T-cell (primary cell): ENCODE measurements at places on chromosomes 11 and 22.

DNA sequence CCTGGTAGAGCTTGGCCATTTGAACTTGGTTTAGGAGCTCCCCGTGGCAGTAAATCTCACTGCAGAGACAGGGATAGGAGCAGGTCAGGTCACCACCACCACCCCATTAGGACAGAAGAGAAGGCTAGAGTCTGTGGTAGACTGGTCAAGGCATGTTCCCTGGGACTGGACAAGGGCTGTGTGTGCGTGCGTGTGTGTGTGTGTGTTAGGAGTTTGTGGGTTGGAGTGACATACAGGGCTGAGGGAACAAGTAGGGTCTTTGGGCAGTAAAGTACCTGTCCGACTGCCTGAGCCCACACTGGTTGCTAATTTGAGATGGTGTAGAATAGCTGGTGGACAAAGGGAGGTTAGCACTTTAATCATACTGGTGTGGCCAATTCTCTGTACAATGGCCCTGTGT is 16.1 kb downstream of the TREH start:
- no peak for DNase-seq

GRCh38 chr22:34255042-34255441 is 334.8 kb upstream of the LARGE1 start:
- DNase-seq, result no peak

DNA sequence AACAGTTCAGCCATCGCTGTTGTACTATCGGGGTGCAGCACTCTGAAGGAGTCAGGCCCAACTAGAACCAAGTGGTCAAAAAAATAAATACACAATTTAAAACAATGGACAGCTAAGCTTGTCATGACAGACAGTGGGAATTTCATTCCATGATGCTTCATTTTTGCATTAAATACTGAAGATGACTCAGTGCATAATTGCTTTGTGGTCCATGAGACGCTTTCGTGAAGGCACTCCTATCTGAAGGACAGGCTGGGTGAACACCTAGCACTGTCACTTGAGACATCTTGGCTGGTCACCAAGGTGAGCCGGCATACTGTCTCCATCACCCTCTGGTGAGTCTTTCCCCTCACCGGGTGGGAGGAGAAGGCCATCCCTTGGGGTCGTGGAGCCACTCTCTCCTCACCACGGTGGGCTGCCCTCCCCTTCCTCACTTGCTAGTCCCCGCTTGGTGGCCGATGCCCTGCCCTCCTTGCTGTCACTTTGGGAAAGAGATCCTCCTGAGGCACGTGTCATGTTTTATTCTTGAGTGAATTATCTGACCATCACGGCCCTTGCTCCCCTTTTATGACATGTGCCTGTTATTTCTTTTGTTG is 4.9 kb upstream of the TESMIN start:
- no peak for DNase-seq

GRCh38 chr11:64359712-64360445 is 917 bp downstream of the RPS6KA4 start:
- DNase-seq, result peak; percentile 41

GRCh38 chr11:93957397-93957952 is 63.7 kb upstream of the HEPHL1 start:
- no peak for DNase-seq
